ENCODE measurements at places on chromosomes 11 and 22. TPM values are rescaled to one million over a fixed set of nuclear protein-coding genes. Genes with fewer than 3 reads are reported as not detected.

GRCh38 chr11:123405123-123405592, 24.9 kb upstream of the GRAMD1B start:
- DNase-seq: no peak

DNA sequence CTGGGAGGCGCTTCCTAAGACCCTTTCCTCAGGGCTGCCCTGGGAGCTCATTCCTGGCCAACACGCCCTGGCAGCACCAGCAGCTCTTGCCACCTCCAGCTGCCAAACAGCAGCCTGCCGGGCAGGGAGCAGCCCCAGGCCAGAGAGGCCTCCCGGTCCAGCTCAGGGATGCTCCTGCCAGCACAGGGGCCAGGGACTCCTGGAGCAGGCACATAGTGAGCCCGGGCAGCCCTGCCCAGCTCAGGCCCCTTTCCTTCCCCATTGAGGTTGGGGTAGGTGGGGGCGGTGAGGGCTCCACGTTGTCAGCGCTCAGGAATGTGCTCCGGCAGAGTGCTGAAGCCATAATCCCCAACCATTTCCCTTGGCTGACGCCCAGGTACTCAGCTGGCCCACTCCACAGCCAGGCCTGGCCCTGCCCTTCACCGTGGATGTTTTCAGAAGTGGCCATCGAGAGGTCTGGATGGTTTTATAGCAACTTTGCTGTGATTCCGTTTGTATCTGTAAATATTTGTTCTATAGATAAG, 7.6 kb downstream of the SLC39A13 start:
- peak; percentile 95 for DNase-seq

DNA sequence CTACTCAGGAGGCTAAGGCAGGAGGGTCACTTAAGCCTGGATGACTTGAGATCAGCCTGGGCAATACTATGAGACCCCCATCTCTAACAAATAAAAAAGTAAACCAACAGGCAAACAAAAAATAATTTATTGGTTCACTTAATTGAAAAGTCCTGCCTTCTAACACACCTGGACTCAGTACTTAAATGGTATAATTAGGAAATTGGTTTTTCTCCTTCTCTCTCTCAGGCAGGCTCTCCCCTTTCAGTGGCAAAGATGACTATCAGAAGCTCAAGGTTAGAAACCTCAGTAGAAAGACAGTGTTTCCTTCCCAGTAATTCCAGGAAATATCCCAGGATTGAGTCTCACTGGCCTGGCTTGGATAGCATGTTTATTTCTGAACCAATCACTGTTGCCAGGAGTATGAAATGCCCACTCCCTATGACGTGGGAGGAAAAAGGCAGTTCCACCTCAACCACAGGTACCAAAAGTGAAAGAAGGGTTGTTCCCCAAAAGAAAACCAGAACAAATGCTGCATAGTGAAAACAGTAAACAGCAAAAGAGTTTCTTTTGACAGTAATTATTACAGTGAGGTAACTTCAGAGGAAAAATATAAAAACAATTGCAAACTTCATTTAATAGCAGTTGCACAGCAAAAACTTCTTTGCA, 56.3 kb upstream of the SOX6 start:
- DNase-seq: no peak

- no peak for DNase-seq
These were observed 90.1 kb downstream of the CCDC83 start for GRCh38 chr11:85945296-85945695.

- DNase-seq: no peak
These were observed 1.0 kb downstream of the SRPRA start for GRCh38 chr11:126267650-126268049.

DNA sequence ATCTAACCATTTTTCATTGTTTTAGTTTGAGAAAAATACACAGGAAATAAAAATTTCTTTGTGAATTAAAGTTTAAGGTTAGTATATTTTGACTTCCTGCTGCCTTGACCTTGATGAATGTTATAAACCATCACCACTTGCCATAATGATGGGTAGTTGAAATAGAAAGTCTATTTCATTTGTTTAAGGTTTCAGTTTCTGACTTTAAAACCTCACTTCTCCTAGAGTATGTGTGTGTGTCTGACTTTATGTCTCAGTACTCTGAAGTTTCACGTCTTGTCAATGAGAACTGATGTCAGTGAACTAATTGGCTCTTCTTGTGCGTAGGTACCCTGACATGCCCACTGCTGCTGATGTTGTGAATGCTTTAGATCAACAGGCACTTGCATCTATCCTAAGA, 188.2 kb downstream of the METTL15 start:
- DNase-seq: no peak

DNA sequence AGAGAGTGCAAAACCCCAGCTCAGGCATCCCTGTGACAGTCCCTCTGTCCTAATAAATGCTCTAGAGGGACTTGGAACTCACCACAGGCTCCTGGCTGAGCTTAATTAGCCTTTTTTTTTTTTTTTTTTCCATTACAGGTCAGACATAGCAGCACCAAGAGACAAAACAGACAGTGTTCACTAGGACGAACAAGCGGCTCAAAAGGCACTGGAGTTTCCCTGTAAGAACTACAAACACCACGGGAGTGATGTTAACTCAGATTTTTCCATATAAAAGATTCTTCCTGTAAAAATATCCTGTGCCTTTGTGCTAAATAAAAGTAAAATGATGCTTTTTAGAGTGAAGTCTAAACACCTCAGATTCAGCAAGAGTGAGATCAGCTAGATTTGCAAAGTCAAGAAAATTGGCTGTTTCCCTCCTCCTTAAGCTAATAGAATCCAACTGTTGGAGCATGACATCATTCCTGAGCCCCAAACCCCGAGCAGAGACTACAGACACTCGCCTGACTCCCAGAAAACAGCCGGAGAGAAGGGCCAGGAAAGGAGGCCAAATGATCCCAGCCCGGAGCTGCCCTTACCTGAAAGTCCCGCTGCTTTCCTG, 101.0 kb upstream of the AKIP1 start:
- DNase-seq: no peak

DNA sequence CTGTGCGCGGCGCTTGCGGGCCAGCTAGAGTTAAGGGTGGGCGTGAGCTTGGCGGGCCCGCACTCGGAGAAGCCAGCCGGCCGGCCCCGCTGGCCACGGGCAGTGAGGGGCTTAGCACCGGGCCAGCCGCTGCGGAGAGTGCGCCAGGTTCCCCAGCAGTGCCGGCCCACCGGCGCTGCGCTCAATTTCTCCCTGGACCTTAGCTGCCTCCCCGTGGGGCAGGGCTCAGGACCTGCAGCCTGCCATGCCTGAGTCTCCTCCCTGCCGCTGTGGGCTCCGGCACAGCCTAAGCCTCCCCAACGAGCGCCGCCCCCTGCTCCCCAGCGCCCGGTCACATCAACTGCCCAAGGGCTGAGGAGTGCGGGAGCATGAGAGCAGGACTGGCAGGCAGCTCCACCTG, 5.2 kb upstream of the PES1 start:
- no peak for DNase-seq

DNA sequence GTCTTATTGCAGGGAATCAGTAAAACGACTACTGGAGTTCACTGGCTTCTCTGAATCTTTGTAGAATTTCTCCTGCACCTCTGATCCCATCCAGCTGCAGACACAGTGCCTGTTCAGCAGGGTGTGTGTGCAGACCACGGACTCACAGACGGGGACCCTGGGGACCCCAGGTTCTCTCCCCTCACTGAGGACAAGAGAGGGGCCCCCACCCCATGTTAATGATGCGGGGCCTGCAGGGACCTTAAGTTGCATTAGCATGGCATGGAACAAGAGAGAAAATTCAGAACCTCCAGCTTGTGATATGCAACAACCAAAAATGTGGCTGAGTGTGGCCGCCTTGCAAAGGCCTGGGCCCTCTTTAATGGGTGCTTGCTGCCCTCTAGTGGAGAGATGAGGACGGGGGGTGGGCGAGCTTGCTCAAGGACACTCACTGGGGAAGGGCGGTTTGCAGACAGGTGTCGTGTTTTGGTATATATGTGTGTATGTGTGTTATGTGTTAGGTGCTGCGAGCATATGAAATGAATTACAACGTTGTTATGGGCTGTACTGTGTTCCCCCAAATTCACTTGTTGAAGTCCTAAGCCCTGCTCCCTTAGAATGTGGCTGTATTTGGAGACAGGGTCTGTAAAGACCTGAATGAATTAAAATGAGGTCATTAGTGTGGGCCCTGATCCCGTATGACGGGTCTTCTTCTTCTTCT, 84.4 kb upstream of the SEPTIN5 start:
- no peak for DNase-seq

DNA sequence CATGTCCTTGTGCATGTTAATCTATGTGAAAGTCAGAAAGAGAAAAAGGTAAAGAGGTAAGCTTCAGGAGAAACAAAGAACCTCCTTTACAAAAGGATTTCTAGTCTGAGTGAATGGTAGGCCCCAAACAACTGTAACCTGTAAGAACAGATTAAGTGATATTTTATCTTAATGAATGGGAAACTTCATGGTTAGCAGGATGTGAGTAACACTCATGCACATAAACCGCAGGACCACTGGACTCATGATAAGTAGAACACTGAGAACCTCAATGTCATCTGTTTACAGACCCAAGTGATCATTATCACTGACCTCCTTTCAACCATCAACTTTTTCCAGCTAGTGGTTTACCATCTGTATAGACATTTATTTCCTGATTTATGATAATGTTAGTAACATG, 19.9 kb downstream of the OR8G5 start:
- DNase-seq: no peak

The ASCC2 gene
- total RNA-seq: 44.2 TPM

GRCh38 chr11:7983832-7984590, 3.1 kb upstream of the EIF3F start:
- no peak for DNase-seq

The MS4A12 gene
- not detected for total RNA-seq

The KCNQ1 gene
- total RNA-seq: not detected

DNA sequence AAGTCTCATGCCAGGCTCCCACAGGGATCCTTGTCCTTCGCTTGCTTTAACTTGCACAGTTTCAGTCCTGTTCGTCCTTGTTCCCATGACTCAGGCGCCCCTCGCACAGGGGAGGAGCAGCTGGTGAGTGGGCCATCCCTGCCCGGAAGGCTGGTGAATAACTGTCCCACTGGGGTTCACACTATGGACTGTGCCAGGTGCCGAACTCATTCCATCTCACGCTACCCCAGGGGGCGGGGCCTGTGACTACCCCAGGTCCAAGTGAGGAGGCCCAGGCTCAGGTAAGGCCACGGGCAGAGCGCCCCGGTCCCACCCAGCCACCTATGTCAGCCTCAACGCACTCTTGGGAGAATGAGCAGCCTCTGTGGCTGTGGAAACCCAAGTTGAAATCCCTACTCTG, 7.2 kb upstream of the CARD10 start:
- no peak for DNase-seq

GRCh38 chr22:29727131-29727523, 7.3 kb downstream of the CABP7 start:
- no peak for DNase-seq

The BBOX1 gene
- 0.90 TPM for total RNA-seq

DNA sequence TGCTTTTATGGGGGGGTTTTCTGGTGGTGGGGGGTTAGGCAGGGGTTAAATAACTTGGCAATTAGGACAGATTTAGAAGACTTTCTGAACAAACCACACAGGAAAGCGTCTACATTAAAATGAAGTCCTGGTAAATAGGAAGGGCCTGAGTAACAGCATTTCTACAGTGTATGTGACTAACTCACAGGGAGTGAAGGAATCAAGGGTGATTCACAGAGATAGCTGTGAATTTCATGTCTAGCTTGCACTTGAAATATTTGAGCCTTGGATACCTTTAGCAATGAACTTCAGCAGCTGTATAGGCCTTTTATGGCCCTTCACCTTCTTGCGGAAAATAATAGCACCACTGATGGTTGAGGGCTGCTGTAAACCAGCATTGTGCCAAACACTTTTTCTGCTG, 26.1 kb upstream of the LDHA start:
- DNase-seq: no peak

DNA sequence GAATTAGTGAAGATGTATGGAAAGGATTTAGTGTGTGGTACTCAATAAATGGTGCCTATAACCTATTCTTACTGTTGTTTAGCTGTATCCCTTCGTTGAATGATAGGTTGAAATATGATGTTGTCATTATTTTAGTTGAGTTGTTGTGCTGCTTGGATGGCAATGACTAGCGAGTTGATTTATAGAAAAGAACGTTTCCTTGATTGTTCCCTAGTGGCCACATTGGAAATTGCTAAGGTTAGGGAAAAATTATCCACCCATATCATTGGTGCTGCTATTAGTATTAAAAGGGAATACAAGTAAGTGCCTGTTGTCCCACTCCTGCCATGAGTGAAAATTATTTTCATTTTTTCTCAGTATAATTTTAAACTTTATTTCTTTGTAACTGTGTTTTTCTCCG, 14.5 kb downstream of the EMSY start:
- DNase-seq: no peak

DNA sequence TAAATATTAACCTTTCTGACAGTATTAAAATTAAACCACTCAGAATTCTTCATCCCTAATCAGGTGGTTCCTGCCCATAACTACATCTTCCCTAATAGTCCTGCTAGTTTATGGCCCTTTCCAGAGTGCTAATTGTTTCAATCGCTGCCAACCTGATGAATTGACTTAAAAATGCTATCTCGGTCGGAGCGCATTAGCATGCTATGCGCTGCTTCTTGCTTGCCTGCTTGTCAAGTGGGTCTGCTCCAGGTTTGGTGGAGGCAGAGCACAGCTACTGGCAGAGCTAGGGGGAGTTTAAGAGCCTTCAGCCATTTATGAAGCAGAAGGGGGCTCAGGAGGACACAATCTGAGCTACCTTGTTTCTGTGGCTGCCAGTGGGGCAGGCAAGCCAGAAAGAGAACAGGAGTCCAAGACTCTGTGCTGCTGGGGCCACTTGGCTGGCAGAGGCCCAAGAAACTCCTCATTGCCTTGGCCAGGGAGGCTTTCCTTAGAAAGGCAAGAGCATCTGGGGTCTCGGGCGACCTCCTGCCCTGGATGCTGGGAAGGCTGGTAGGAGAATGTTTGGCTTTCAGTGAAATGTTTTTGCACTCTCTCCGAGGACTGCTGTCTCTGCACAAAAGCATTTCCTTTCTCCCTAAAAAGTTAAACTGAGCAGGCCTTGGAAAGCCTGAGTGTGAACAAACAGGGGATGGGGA, 62.1 kb upstream of the PHOX2A start:
- no peak for DNase-seq

- no peak for DNase-seq
These were observed 92.9 kb downstream of the PDHX start for GRCh38 chr11:35009191-35009943.

- DNase-seq: no peak
These were observed 49.3 kb downstream of the AHNAK start for GRCh38 chr11:62497132-62497801.

The NECTIN1 gene
- total RNA-seq: 9.7 TPM

DNA sequence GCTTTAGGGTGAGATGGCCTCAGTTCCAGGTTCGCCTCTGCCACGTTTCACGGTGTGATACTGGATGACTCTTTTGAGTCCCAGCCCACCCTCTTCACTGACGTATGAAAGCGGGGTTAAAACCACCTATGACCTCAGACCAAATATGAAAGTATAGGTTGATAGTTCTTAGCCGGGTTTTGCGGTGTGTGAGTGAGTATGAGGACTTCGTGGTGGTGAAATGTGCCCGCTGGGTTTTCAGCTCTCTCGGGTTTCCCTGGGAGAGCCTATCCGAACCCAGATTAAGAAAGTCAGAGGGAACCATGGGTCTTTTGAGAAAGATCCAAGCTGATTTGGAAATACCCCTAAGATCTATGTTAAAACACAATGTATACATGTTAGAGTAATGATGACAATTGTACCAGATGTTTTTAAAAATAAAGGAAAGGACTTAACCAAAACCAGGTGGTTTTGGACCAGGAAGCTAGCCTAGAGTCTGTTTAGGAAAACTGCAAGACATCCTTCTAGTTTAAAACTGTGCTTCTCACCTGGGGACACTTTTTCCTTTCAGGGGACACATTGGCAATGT, 25.8 kb upstream of the ST3GAL4 start:
- no peak for DNase-seq

The PTDSS2 gene
- 30.0 TPM for total RNA-seq

- no peak for DNase-seq
These were observed 2.3 kb upstream of the HMOX1 start for GRCh38 chr22:35378621-35379020.
